ENCODE measurements at places on chromosomes 6 and 20. TPM values are rescaled to one million over a fixed set of nuclear protein-coding genes. Genes with fewer than 3 reads are reported as not detected.

DNA sequence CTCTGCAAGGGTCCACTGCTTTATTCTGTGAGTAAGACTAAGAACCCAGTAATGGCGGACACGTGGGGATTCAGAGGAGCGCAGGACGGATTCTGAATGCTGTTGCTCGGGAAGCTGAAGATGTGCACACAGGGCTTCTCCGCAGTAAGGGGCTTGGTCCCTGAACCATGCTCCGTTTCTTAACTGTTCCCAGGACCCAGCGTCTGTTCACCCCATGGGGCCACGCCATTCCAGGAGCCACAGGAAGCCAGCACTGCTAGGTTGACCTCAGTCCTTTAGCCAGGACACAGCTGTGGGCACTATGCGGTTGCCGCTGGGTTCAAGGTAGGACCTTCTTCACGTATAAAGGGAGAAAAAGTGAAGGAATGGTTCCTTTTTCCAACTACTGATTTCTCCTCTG is 59.8 kb downstream of the IRF4 start:
- peaks cover 21% of the 10 kb centered on the region for H3K4me1 ChIP-seq
- no peak overlapping the region for H3K27ac ChIP-seq
- peaks cover 2% of the 10 kb centered on the region for H3K27me3 ChIP-seq
- no peaks in the 10 kb centered on the region for H3K36me3 ChIP-seq
- H3K4me3 ChIP-seq = no peak overlapping the region

DNA sequence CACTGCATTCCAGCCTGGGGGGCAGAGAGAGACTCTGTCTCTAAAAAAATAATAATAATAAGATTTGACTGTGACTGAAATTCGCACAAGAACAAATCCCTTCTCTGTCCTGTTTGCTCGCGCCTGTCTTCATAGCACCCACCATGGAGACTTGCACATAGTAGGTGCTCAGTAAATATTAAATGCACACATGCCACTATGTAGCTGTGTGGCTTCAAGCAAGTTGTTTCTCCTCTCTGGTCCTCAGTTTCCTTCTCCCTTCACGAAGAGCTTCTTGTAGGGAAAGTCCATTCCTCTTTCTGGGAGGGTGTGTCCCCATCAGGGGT is 15.4 kb upstream of the PTGIS start:
- H3K4me3 ChIP-seq = no peak overlapping the region
- no peak overlapping the region for H3K27ac ChIP-seq
- H3K4me1 ChIP-seq = no peaks in the 10 kb centered on the region

Gene WFDC10B
- not detected for total RNA-seq

DNA sequence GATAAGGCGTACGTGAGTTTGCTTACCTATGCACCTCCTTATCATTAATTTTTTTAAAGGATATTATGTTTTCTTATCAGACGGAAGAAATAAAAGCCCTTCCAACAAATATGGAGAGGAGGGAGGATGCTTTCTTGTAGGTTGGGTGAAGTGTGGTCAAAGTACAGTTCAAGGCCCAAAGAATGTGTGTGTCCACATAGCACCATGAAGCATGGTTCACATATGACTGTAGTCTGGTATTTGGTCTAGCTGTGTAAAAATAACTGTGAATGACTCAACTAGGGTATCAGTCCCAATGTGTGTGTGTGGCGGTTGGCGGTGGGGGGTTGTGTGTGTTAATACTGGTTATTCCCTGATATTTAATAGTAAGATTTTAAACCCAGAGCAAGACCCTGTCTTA is 212.7 kb downstream of the TMEM242 start:
- no peak for DNase-seq
- H3K27ac ChIP-seq = no peak overlapping the region
- H3K27me3 ChIP-seq = no peaks in the 10 kb centered on the region
- H3K4me1 ChIP-seq = no peaks in the 10 kb centered on the region

Gene HDGFL1
- total RNA-seq = not detected

DNA sequence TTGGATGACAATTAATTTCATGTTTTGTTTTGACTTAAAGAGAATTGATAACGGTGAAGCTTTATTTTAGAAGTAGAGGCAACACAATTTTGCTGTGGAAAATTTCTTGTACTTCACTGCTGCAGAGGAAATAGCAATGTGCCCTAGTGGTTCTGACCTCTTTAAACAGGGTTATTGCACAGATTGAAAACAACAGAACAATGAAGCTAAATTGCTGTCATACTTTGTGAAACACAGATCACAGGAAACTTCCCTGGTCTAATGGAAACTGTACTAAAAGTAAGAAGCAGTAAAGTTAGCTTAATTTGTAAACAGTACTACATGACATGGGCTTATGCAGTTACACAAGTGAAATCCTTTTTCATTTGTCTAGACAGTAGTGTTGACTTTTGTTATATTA is 31.3 kb downstream of the OR2A4 start:
- no peak overlapping the region for H3K4me3 ChIP-seq
- no peak overlapping the region for H3K27ac ChIP-seq
- DNase-seq = no peak
- H3K4me1 ChIP-seq = no peaks in the 10 kb centered on the region

DNA sequence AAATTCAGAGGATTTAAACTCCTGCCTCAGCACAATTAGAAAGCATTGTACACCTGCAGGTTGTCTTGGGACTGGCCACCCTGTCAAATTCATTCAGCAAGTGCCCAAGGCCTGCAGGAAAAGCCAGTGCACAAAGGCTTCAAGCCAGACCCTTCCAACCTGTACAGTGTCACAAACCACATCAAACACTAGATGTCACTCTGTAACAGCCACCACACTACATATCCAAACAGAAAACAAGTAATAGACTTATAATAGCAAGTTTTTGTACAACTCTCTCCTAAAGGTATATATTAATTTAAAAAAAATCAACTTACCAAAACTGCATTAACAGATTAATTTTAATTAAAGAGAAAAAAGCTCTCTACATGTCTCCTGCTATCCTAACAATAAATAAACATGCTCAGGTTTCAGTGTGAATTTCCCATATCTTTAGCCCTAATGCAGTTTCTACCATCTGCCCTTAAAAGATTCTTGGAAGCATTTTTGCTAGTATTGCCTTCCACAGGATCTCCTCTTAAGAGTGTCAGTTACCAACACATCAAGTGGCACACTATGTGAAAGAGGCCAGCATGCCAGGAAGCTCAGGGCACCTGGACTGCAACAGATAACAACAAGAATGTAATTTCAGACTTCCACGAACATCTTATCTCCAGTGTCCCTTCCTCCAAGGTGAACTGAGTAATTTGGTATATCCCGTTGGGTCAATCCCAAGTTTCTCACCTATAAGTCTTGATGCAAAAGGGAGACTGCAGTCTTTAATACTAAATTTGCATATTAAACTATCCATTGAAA is 47.5 kb downstream of the RALGAPA2 start:
- no peak overlapping the region for H3K27ac ChIP-seq
- peaks cover 7% of the 10 kb centered on the region for H3K4me1 ChIP-seq
- no peaks in the 10 kb centered on the region for H3K27me3 ChIP-seq

- H3K4me1 ChIP-seq = no peaks in the 10 kb centered on the region
- H3K4me3 ChIP-seq = no peak overlapping the region
- H3K27ac ChIP-seq = no peak overlapping the region
Measured at GRCh38 chr6:71908162-71908765, 21.9 kb downstream of the RIMS1 start.

Gene THEMIS
- 55.5 TPM for total RNA-seq

GRCh38 chr6:804771-805170 is 111.8 kb upstream of the EXOC2 start:
- H3K4me1 ChIP-seq = no peaks in the 10 kb centered on the region
- no peaks in the 10 kb centered on the region for H3K36me3 ChIP-seq
- H3K27me3 ChIP-seq = peaks cover 15% of the 10 kb centered on the region
- H3K27ac ChIP-seq = no peak overlapping the region

DNA sequence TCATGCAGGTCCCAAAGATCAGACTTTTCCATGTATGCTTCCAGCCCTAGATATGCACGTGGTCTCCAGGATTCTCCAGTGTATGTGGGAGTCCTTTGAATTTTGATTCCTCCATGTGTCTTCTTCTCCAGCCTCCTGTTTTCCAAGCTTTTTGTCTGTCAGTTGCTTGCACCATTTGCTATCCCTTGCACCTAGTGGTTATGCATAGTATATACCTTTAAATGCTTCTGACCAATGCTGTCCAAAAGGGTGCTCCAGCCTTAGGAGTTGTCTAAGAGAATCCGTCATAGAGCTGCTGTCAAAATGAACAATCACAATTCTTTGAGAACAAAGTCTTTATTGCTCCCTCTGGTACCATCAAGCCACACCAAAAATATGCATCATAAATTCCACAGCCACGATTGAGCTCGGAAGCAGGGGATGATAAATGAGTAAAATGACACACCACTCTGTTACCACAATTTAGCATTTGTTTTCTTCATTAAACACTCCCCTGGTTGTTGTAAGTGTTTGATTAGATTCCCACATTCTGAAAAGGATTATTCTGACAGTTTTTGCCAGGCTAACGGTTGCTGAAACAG is 706.2 kb upstream of the GJE1 start:
- H3K4me1 ChIP-seq = no peaks in the 10 kb centered on the region
- no peaks in the 10 kb centered on the region for H3K36me3 ChIP-seq
- DNase-seq = no peak
- H3K4me3 ChIP-seq = no peak overlapping the region
- no peaks in the 10 kb centered on the region for H3K27me3 ChIP-seq

DNA sequence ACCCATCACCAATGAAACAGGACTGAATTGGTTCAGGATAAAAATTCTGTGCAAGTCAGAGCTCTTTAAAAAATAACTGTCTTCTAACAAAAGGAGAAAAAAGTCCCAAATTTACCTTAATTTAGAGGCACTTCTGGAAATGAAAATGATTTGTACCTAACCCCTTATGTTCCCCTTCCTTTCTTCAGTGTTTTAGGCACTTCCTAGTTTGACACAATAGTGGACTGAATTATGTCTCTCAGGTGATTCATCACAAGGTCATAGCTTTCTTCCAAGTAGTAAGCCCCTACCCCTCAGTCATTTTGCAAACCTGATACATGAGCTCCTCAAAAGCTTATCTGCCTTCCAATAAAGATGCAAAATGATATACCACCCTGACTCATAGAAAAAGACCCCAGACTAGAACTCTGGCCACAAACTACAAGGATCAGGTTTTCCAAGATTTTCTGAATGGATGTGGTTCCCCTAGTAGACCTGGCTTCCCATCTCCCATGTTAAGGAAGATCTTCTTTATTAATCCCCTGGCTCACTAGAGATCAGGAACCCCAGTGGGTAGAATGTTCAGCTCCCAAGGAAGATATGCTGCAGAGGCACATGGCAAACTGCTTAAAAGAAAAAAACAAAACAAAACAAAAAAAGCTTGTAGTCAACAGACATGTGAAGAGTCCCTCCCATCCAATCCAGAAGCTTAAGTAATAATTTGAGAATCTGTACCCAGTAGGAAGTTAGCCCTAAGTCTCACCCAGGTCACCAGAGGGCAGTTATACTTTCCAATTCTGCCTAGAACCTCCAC is 3.6 kb downstream of the PPP1R10 start:
- H3K36me3 ChIP-seq = peaks cover 5% of the 10 kb centered on the region
- H3K4me1 ChIP-seq = peaks cover 49% of the 10 kb centered on the region
- no peak overlapping the region for H3K4me3 ChIP-seq
- peak overlapping the region; percentile 100 for H3K27ac ChIP-seq
- H3K27me3 ChIP-seq = no peaks in the 10 kb centered on the region

DNA sequence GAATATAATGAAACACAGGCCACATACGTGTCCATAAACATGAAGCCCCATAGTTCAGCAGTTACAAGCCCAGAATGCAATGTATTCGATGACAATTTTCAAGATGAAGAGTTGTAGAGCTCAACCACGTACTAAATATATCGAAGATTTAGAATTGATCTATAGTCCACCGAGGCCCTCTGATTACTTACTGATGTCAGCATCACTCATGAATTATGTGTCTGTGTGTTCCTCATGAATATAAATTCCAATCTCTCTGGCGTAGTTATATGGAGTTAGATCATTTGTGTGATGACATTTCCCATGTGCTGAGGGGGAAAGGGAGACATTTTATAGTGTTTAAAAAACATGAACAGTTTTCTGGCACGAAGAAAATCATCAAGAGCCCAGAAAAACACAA is 97.5 kb downstream of the PFDN4 start:
- H3K27me3 ChIP-seq = peaks cover 2% of the 10 kb centered on the region
- no peaks in the 10 kb centered on the region for H3K36me3 ChIP-seq
- no peaks in the 10 kb centered on the region for H3K4me1 ChIP-seq
- no peak for DNase-seq
- H3K27ac ChIP-seq = no peak overlapping the region
- H3K4me3 ChIP-seq = no peak overlapping the region

DNA sequence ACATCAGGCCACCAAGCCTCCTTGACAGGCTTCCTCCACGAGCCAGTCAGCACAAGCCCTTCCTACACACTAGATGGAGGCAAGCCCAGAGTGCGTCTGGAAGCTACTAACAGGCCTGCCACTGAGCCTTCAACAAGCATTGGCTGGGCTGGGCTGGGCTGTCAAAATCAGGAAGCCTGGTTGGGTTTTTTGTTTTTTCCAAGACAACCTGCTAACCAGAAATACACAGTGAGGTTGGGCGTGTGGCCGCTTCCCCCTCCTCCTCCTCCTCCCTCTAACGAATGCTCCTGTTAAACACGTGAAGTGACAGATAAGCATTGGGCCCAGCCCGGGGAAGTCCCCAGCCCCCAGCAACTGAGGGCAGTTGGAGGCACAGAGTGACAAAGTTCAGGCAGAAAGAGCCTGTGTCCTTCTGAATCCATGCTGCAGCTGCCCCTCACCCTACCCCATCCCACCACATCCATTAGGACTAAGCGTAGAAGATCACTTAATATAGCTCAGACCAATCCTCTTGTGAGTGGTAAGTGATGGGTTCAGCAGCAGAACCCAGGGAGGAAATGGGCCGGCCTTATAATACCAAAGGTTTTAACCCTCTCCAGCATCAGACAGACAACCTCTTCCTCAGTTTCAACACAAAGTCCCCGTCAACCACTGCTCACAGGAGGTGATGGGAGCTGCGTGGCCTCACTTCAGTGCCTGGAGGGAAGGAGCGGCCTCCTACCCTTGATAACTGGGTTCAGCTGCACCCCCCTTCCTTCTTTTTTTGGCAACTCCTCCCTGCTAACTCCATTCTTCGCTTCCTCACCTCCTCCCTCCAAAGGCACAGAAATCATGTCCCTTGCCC is 1.1 kb downstream of the NFATC2 start:
- peak overlapping the region; percentile 96 for H3K4me3 ChIP-seq
- H3K4me1 ChIP-seq = peaks cover 61% of the 10 kb centered on the region
- DNase-seq = peak; percentile 80
- peaks cover 19% of the 10 kb centered on the region for H3K36me3 ChIP-seq
- H3K27me3 ChIP-seq = no peaks in the 10 kb centered on the region

Gene SLC17A1
- not detected for total RNA-seq

DNA sequence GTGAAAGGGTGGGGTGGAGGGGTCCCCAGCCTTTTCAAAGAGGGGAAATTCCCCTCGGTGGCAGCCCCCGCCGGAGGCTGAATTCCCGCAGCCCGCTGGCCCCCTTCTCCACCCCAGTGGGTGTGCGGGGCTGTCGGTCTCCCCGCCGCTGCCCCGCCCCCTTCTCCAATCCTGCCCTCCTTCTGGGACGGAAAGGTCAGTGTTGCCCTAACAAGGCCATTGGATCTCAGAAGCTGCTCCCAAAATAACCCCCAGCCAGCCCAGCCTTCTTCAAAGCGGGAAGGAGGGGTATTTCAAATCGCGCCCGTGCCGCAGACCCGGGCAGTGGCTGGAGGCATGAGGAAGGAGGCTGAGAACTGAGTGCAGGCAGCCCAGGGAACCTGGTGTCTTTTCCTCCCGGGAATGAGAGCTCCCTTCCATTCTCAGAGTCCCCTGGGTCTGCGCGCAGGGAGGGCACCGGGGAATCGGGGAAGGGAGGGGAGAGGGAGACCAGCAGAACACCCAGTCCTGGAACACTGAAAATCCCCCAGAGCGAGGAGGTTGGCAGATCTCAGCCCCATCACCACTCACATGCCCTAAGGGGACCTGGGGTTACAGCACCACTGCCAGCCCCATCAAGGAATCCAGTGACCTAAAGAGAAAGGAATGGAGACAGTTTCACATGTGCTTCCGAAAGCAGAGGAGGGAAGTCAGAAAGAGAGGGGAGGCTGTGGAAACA is at the start of gene JPH2:
Gene JPH2 (minus strand): TSS at position 135 of the 718 bp plus-strand sequence. CDS start 483 bp downstream, outside the sequence.
- no peak within 1 kb of the TSS for H3K27ac ChIP-seq
- no peak for DNase-seq
- H3K4me1 ChIP-seq = peaks cover 16% of the 10 kb centered on the region
- H3K27me3 ChIP-seq = peaks cover 22% of the 10 kb centered on the region

Data from T-cell (primary cell).